ENCODE measurements at places on chromosomes 2 and 18.

DNA sequence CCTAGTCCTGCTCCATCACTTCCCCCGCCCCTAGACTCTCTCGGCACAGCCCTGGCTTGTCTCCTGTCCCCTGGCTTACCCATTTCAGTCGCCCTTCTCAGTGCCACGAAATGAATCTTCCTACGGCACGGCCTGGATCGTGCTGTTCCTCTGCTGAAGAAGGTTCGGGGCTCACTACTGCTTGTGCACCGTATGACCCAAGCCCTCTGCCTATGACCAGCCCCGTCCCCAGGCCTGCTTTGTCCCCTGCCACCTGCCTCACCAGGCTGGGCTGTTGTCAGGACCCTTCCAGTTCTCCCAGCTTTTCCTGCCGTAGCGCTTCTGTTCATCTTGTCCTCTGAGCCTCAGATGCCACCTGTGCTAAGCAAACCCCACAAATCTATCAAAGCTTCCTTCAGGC lies 13.9 kb downstream of the CHMP1B start:
- no peak for DNase-seq

GRCh38 chr18:75506913-75507312 lies 79.4 kb upstream of the SMIM21 start:
- DNase-seq = no peak

- no peak for DNase-seq
Observed at GRCh38 chr2:55779459-55780421, 86.1 kb upstream of the PNPT1 start.

DNA sequence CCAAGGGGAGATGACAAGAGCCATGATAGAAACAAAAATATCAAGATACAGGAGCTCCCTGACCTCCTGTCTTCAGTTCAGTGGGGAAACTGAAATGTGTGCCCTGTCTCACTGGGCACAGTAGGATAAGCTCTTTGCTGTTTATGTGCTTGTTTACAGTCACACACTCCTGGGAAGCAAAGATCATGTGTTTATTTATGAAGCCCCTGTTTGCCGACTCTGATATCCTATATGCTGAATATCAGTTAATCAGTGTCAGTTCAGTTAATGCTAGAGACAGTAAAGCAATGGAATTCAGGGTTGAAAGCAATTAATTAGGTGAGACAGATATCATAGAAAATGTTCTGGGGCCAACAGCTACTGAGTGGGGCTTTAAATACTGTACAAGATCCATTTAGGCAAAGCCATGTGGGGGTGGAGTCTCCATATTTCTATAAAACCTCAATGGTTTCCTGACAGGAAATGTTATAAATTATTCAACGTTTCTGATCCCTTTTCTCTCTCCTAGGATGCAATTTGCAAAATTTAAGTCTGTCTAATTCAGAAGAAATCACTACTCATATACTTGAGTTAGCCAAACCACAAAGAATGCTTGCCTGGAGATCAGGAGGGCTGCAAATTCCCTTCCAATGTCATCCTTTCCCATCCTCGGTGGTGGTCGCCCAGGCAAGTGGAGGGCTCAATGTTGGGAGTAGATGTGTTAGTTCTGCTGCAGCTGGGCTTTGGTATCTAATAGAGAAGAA lies 551.3 kb downstream of the CMPK2 start:
- no peak for DNase-seq

- no peak for DNase-seq
Observed at GRCh38 chr2:69755862-69756467, 14.0 kb downstream of the ANXA4 start.

GRCh38 chr2:31236433-31237205 lies 2.7 kb downstream of the EHD3 start:
- no peak for DNase-seq

- no peak for DNase-seq
Observed at GRCh38 chr2:101464841-101465240, 10.1 kb downstream of the RFX8 start.

DNA sequence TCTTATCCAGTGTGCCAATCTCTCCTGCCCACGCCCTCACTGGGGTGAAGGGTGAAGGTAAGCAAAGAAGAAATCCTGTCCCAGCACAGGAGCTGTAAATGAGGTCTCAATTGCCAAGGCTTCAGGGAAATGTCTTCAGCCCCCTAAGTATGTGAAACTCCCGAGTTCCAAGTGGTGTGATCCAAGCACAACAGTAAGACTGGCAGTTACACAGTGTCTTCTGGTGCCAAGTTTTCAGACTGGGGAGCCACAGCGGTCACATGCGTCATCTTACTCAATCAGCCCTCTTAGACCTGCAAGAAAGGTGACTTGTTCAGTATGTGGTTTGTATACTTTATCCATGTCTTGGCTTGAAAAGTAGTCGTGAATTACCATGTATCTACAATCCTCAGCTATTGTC lies 55.0 kb upstream of the SPRED2 start:
- DNase-seq = no peak

DNA sequence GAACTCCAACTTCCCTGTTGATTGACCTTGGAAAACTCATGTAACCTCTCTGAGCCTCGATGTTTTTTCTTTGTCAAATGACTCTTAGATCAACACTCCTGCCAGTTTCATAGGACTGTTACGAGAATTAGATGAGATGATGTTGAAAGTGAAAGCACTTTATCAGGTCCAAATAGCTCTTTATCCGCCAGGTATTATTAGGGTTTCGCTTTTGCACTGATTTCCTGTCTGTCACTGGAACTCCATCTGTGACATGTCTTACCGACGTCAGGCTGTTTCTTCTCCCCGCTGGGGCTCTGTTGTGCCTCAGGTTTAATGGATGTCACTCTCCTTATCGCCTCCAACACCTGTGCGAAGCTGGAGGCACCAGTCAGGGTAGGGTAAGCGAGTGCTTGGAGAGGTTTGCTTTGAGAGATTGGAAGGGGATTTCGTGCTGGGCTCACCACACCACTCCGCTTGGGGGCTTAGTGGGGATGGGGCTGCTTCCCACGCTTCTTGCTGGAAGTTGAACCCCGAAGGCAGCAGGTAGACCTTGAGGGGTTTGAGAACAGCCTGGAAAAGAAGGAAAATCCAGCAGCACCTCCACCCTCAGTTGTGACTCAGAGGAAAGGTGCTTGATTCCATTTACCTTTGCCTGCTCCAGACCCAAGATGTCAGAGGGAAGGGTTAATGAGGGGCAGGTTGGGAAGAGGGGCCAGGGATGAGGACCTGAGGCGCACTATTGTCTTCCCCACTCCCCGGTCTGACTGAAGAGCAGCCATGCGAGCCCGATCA lies 4.3 kb downstream of the GAD1 start:
- no peak for DNase-seq

DNA sequence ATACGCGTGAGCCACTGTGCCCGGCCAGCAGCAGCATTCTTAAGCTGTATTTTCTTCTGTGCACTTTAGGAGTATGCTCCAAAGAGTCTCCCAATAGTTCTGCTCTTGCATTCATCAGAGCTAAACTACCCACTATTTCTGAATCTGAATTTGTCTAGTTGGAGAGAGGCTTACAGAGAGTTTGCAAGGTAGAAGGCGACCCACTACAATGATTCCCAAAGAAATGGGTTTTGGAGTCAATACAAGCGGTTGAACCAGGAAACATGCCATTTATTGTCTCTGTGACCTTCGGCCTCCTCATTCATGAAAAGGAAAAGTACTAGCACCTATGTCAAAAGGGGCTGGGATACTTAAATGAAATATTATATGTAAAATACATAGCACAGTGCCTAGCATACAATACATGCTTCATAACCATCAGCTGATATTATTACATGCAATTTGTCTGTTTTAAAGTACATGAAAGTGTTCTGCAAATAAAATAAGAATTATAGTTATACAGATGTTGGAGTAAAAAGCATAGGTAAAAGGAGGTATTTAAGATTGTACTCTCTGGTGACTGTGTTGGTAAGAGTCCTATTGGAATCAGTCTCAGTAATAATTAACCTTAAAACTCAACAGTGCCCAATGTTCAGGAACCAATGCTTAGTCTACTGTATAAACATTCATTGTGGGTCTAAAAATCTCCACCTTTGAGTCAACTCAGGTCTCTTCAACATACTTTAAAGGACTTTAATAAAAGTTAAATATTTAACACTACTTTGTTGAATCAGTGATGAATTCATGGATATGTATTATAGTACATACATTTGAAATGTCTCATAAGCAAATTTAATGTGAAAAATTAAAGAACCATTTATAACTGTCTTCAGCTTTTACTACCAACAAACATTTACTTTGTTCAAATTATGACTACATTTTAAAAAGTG lies 89.8 kb upstream of the GRB14 start:
- no peak for DNase-seq

DNA sequence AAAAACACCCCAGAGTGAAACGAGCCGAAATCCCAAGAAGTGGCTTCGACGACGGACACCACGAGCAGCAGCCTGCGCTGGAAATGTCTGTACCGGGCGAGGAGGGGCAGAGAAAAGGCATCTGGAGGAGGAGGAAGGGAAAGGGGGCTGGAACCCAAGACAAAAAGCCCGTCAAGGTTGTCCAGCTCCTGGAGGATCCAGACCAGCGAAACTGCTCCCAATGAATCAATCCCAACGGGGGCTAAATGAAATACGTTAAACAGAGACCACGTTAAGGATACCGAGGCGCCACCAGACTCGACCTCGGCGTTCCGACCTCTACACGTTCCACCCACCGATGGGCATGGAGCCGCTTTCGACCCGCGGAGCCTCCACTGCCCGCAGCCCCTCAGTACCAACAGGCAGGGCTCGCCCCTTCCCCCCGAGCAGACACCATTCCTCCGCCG lies 400 bp downstream of the CCDC88A start:
- no peak for DNase-seq

GRCh38 chr18:765764-766549 lies 46.1 kb downstream of the YES1 start:
- DNase-seq = no peak

GRCh38 chr2:7594211-7594610 lies 677.0 kb downstream of the RNF144A start:
- DNase-seq = no peak

DNA sequence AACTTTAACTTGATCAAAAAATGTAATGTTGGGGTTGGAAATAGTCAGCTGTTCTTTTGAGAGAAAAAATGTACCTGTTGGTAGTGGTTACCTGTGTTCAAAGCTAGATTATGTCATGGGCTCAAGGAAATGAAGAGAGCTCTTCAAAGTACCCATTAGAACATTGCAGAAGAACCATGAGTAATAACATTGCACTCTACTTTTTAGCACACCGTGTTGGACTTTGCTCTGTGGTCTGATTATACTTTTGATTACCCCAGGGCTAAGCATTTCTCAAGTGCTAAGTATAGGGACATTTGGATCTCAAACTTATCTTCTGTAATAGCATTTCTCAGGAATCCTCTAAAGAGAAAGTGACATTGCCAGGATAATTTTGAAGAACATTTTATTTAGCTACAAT lies 1122.8 kb upstream of the CELF4 start:
- DNase-seq = no peak

GRCh38 chr2:111975053-111975552 lies 76.7 kb downstream of the MERTK start:
- DNase-seq = no peak

DNA sequence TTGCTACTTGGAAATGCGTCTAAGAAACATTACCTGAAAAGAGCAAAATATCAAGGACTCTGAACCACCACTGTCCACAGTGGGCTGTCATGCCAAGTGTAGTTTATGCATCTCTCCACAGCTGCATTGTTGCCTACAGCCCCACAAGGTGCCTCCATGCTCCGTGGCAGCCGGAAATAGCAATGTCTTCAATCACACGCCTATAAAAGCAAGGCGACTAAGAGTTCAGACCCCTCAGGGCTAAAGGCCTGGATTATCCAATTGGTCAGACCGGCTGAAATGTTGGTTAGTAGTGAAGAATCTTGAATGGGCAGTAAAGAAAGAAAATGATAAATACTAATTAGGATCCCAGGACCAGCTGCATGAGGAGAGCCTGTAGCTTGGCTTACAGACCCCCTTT lies 114.0 kb upstream of the SLC35G4 start:
- DNase-seq = no peak

GRCh38 chr2:39942950-39943349 lies 163.9 kb upstream of the THUMPD2 start:
- no peak for DNase-seq

DNA sequence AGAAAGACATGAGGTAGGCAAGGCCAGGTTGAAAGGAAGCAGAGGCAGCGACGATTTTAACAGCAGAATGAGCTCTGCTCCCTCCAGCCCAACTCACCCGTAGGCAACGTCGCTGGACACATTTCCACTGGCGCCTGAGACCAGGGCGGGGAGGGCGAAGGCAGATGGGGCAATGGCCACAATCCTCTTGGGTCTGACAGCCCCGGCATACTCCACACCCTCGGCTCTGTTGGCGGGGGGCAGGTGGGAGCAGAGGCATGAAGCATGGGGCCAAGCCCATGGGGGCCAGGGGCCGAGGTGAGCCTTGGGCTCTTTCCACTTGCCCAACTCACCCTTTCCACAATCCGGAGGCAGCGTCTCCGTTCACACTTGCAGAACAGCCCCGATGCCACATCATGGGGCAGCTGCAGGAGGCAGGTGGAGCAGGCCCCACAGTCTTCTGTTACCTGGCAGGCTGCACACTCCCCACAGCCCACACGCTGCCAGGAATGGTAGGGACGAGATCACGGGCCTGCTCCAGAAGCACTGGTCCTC lies 5.8 kb downstream of the MBD1 start:
- DNase-seq = no peak

- DNase-seq = no peak
Observed at GRCh38 chr2:71901466-71901865, 246.2 kb downstream of the CYP26B1 start.

DNA sequence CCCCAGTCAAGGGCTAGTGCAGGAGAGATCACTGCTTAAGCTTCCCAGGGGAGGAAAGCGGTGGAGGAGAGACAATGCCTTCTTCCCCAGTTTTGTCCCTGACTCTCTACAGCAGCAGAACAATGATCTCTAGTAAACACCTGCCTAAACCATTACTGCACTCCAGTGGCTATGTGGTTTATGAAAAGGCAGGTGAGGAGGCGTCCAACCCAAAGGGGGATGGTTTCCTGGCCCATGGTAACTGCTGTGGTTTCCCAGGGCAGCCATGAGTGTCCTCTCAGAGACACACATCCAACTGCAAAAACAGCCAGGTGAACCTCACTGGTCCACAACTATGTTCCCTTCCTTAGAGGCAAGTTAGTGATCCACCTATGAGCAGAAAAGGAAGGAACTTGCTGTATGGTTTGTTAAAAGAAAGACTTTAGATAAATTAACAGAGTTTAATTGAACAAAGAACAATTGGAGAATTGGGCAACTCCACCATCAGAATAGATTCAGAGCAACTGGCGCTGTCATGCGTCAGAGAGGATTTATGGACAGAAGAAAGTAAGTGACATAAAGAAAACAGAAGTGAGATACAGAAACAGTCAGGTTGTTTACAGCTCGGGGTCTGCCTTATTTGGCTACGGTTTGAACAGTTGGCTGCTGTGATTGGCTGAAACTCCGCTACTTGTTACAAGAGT lies 4.8 kb upstream of the TTC39C start:
- DNase-seq = no peak

- peak; percentile 77 for DNase-seq
Observed at GRCh38 chr2:120867290-120868241, 131.9 kb downstream of the GLI2 start.
